ENCODE measurements at places on chromosomes 5 and 9. TPM values are rescaled to one million over a fixed set of nuclear protein-coding genes. Genes with fewer than 3 reads are reported as not detected.

GRCh38 chr9:4030751-4031150, 269.1 kb downstream of the GLIS3 start:
- no peaks in the 10 kb centered on the region for H3K27me3 ChIP-seq
- H3K4me1 ChIP-seq: no peaks in the 10 kb centered on the region
- no peak overlapping the region for H3K4me3 ChIP-seq

DNA sequence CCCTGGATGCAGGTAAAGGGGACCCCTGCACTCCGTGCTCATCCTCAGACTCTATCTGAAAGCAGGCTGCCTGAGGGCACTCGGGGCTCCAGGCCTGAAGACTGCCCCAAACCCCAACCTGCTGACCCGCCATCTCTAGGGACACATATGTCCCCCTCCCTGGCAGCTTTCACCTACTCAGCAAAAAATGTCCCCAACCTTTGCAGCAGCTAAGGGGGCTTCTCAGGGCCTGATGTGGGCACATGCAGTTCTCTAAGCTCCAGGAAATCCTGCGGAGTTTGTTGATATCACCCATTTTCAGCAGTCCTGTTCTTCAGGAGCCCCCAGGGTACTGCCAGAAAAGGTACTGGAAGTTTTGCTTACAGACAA, 2.2 kb upstream of the DPH7 start:
- H3K36me3 ChIP-seq: peaks cover 40% of the 10 kb centered on the region
- H3K27ac ChIP-seq: no peak overlapping the region
- peaks cover 27% of the 10 kb centered on the region for H3K4me1 ChIP-seq
- no peak overlapping the region for H3K4me3 ChIP-seq

GRCh38 chr5:71954329-71954728, 152.9 kb upstream of the MAP1B start:
- H3K36me3 ChIP-seq: no peaks in the 10 kb centered on the region
- H3K27me3 ChIP-seq: no peaks in the 10 kb centered on the region
- no peaks in the 10 kb centered on the region for H3K4me1 ChIP-seq
- no peak overlapping the region for H3K27ac ChIP-seq
- no peak overlapping the region for H3K4me3 ChIP-seq

GRCh38 chr9:83987402-83987791, 6.8 kb downstream of the RMI1 start:
- peaks cover 11% of the 10 kb centered on the region for H3K4me1 ChIP-seq
- no peak overlapping the region for H3K4me3 ChIP-seq
- H3K27me3 ChIP-seq: no peaks in the 10 kb centered on the region
- peaks cover 11% of the 10 kb centered on the region for H3K36me3 ChIP-seq

CER1 gene
- total RNA-seq: not detected

ITK gene
- 6.3 TPM for total RNA-seq
